AG08395 (cell line): ENCODE measurements at places on chromosomes 11 and 22.

DNA sequence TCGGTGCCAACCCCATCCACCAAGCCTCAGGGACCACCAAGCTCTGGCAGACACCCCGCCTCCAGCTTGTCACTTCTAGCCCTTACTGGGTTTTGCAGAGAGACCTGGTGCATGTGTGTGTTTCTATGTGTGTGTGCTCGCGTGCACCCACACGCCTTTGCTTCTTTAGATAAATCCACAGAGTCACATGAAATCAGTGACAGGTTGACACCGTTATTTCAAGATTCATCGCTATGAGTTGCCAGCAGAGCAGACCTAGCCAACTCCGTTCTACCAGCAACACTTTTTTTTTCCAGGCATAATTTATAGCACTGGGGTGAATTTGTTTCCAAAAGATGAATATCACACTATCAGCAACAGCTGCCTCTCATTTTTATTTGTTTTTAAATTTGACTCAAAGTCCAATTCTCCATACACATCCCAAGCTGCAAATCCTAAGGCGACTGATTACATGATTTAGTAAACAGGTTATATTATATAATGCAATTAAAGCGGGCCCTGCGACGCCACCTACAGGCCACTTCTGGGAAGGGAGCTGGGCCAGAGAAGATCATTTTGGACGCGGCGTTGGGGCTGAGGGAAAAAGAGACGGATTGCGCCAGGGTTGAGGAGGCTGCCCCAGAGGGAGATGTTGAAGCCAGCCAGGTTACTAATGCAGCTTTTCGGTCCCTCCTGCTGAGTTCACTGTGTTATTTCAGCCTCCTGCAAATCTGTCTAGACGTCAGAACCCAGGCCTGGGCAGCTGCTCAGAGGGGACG lies 150.5 kb downstream of the FEZ1 start:
- DNase-seq = peak; percentile 82

DNA sequence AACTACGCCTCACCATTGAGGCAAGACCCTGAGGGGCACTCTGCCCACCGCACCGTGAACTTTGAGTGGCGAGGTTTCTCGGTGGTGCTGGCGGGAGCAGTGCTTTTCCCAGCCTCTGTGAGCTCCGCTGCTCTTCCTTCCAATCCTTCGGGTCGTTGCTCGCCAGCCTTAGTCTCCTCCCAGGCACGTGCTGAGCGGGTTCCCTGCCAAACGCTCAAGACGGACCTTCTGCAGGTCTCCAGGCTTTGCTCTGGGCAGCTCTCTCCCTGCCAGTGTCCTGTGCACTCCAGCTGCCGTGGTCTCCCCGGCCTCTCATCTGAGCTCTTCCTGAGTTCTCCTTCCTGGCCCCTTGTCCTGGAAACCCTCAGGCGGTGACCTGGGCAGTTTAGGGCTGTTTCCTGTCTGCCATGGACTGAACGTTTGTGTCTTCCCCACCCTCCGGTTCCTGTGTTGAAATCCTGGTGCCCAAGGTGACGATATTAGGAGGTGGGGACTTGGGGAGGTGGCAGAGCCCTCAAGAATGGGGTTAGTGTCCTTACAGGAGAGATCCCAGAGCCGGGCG lies 11.2 kb upstream of the MUC6 start:
- no peak for DNase-seq

GRCh38 chr22:32218470-32218869 lies 13.6 kb upstream of the RFPL2 start:
- no peak for DNase-seq

GRCh38 chr11:65078151-65078550 lies 5.7 kb downstream of the CDCA5 start:
- peak; percentile 51 for DNase-seq

- DNase-seq = no peak
Observed at GRCh38 chr11:35106595-35106994, 32.4 kb upstream of the CD44 start.

DNA sequence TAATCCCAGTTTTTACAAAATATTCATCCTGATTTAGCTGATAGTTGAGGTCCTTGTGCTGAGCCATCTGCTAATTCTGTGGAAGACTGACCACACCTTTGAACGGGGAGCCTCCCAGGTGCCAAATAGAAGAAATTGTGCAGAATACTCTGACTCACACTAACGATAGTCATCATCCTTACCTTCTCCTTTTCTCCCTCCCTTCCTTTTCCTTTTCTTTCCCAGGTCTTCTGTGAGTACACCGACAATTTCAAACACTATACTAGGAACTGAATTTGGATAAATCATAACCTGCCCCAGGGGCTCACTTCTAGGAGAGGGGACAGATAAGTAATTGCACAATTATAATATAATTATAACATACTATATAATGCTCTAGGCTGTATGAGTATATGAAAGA lies 73.1 kb upstream of the CTSC start:
- no peak for DNase-seq

GRCh38 chr11:70201882-70202861 lies 924 bp upstream of the FADD start:
- DNase-seq = no peak

DNA sequence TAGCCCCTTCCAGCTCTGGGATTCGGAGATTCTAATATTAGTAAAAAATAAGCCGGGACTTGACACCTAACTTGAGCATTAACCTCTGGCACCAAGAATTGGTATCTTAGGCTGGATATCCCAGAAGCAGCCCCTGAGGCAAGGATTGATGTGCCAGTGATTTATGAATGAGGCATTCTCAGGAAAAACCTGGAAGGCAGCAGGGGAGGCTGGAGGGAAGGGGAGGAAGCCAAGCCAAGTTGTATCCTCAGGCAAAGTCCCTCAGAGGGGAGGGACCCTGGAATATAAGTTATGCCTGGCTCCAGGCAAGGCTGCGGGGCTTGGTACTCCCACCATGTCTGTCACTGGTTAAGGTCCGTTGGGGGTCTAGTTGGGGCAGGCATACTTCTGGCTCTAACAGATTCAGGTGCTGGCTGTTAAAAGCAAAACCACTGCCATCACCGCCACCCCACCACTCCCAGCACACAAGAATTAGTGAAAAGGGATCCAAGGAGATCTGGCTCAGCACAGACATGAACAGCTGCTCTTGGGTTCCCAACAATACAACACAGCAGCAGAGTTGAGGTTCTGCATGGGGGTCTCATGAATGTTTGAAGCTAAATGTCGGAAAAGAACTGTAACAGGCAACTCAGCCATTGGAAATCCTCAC lies 29.8 kb downstream of the LMO2 start:
- no peak for DNase-seq

DNA sequence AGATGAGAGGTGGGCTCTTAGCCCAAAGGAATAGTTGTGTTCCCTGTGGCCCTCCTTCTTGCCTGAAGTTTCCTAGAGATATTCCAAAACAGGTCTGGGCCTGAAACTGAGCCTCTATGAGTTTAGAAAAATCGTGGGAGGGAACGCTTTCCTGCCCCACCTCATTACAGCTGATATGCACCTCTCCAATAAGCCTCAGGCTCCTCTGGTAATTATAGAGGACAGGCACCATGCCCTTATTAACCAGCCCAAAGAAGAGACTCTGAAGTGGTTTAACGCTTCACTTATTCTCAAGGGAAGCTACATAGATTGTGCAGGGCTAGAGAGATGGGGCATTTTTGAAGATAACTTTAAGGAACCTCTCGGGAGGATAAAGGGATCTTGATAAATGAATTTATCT lies 3.4 kb upstream of the MPZL2 start:
- DNase-seq = no peak

DNA sequence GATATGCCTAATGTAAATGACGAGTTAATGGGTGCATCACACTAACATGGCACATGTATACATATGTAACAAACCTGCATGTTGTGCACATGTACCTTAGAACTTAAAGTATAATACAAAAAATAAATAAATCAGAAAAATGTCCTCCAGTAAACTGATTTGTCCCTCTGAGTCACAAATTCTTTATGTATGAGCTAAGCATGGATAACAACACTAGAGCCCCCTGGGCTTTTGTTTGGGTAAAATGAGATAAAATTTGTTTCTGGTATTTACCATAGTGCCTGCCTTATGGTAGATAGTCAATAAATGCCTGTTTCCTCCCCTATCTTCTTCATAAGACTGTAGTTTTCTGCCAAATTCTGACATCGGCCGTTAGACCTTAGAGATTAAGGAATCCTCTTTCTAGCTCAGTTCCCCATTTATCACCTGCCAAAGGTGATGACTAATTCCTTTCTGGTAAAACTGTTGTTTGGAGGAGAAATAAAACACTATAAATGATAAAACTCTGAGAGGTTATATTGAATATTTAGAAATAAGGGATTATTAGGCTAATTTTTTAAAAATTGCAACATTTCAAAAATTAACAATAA lies 43.6 kb upstream of the LUZP2 start:
- no peak for DNase-seq

- DNase-seq = peak; percentile 26
Observed at GRCh38 chr11:64609436-64610047, 18.5 kb downstream of the SLC22A12 start.

- no peak for DNase-seq
Observed at GRCh38 chr22:21025266-21025665, 7.1 kb downstream of the SLC7A4 start.

DNA sequence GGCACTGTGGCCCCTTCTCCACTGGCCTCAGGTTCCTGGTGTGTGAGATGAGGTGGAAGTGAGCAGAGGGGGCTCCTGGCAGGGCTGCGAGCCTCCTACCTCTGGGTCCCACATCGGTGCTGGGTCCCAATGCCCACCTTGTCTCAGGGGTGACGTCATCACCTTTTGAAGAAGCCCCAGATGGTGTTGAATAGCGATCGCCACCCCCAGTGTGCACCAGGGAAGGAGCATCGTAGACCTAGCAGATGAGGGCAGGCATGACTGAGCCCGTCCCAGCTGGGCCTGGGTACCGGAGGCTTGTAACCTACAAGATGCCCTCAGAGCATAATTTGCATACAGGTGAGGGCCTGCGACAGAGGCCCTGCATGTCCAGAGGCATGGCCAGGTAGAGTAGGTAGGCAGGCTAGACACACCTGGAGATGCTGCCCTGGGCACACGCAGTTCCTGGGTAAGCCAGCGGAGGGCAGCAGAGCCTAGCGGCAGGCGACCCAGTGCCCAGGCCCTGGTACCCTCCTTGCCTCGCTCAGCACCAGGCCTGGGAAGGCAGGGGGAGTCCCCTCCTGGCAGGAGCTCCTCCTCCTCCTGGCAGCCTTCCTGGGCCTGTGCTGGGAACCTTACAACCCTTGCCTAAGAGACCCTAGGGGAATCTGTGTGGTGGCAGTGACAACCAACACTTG lies 52.5 kb downstream of the TPCN2 start:
- DNase-seq = peak; percentile 93
